ENCODE measurements at places on chromosomes 6 and 20.

DNA sequence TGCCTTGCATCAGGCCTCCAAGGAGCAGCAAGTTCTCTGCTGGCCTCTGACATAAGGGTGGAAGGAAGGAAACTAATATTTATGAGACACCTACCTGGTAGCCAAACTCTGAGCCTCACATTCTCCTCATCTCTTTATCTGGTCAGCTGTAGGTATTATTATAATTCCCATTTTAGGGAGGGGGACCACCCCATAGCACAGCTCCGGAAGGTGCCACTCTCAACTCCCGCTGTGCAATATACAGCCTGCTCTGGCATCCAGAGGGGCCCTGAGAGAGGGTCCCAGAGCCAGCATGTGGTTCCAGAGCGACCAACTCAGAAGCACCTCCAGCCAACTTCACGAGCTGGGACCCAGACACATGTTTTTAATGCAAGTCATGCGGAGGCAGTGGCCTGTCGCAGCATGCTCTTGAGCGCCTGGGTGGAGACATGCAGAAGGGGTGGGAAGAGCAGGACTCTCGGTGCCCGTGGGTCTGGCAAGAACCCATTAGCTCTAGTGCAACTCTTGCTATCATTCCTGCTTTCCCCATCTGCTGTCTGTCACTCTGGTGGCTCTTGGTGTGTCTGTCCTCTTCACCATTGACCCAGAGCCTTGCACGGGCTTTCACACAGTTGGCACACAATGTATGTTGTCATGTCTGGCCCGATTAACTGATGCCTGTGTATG lies 15.0 kb upstream of the MYMX start:
- DNase-seq, result no peak

DNA sequence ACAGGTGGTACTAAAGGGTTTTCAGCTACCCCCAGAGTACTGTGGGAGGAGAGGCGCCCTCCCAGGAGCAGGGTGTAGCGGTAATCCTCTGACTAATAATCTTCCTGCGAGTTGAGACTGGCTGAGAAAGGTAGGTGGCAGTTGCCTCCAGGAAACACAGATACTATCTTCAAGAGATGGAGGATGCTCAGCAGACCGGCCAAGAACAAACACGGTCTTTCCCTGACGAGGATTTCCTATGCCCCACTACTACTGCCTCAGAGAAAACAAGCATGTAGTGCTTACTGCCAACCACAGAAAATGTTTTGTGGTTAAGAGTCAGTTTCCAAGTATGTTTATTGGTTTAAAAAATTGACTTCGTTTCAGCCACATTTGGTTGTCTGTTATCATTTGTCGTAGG lies 26.8 kb downstream of the C6orf89 start:
- DNase-seq, result peak; percentile 61

- DNase-seq, result no peak
These were observed 4.5 kb upstream of the SGK2 start for GRCh38 chr20:43554369-43554768.

- no peak for DNase-seq
These were observed 13.2 kb upstream of the EXOC2 start for GRCh38 chr6:706146-706545.

GRCh38 chr6:141666187-141666586 lies 466.5 kb upstream of the GJE1 start:
- no peak for DNase-seq

DNA sequence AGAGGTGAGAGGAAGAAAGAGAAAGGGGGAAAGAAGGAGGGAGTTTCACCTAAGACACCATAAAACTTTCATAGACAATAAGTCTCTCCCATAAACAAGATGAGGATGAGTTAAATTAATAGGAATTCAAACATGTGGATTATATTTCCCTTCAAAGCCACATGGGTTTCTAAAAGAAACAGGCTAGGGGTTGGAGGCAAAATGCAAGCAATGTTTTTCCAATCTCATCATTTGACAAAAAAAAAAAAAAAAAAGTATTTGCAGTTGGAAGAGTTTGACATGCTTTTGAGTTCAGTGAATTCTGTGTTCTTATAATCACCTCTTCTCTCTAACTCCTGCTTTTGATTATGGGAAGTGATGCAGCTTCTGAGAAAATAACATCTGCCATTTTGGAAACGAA lies 286.5 kb upstream of the PRND start:
- no peak for DNase-seq

All from stimulated activated naive CD8-positive, alpha-beta T cell treated with anti-CD3 and anti-CD28 coated beads, Interleukin-15, Interleukin-2, amounts not matched to agents 100 U/mL and 50 U/mL, for 24 hours (primary cell).